ENCODE measurements at places on chromosomes 16 and 17.

DNA sequence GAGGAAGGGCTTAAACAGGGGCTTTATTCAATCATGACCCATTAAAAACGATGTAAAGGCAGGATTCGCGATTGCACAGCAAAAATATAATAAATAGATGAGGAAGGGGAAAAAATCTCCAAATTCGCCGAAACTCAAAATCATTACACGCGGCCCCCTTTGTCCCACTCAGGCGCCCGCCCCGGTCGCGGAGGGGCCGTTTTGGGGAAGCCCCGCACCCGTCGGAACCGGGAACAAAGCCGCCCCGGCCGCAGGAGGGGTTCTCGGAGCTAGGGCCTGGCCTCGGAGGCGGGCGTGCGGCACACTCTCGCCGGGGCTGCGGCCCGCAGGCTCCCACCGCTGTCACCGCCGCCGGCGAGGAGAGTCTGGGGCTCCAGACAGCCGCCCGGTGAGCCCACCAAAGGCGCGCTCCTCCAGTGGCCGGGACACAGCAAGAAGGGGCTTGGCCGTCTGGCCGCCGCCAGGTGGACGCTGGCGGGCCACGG lies 521 bp downstream of the C16orf87 start:
- peak; percentile 64 for DNase-seq

DNA sequence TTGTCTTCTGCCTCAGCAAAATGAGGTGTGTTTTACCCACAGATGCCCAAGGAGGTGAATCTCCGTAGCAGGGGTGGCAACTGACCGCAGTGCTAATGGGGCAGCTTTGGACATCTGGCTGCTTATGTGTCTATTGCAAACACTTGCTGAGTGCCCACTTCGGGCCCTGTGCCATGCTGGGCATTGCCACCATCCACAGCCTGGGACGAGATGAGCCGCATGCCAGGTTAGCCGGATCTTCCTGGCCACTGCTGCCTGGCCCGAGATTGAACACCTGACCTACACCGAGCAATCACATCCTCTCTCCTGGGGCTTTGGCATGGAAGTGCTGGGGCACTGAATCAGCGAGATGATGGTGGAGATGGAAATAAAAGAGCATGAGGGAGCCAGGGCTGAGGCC lies 238.7 kb downstream of the GSG1L start:
- DNase-seq = no peak

GRCh38 chr17:67312265-67312664 lies 54.1 kb downstream of the PSMD12 start:
- DNase-seq = no peak

DNA sequence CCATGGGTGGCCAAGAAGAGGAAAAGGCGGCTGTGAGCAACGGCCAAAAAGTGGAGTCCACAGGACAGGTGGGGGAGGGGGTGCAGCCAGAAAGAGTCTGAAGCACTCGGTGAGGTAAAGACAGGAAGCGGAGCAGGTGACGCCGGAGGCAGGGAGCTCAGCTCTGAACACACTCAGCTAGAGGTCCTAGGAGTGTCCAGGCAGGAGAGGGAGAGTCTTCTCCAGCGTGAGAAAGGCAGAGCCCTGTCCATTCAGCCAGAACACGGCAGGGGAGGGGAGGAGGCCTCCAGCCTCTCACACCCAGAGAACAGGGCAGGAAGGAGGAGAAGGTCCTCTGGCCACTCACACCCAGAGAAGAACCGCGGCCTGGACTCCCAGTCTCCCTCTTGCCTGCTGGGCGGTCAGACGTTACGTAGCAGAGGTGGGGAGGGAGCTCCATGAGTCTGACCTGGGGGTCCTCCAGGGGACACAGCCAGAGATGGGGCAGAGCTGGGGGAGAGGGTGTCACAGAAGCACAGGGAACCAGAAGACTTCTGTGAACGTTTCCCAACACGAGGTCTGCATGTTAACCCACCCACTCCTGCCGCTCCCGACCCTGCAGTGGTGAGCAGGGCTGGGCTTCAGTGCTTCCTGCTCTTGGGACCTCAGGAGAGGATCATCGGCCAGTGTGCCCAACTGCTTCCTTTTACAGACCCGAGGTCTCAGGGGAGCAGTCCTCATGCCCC lies 89.2 kb downstream of the ABR start:
- DNase-seq = no peak

DNA sequence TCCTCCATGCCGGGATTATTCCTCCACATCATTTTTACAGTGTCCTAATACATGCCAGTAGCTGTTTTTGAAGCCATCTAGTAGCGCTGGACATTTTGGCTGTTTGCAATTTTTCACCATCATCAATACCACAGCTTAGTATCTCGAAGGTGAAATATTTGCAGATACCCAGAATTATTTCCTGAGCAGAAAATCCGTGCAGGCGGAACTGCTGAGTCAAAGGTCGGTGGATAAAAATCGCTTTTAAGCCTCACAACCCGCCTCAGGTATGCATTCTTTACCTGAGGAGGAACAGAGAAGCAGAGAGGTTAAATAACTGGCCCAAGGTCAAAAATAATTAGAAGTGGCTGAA lies 584 bp upstream of the TNRC6A start:
- no peak for DNase-seq

GRCh38 chr17:12342609-12343435 lies 322.1 kb downstream of the MAP2K4 start:
- no peak for DNase-seq

GRCh38 chr17:74334393-74335039 lies 8.5 kb downstream of the KIF19 start:
- DNase-seq = no peak

GRCh38 chr16:74083541-74083940 lies 213.1 kb upstream of the PSMD7 start:
- DNase-seq = no peak

- DNase-seq = no peak
Observed at GRCh38 chr17:37086334-37086733, 137.6 kb downstream of the AATF start.

GRCh38 chr17:65593855-65594845 lies 32.7 kb upstream of the AXIN2 start:
- peak; percentile 20 for DNase-seq

- no peak for DNase-seq
Observed at GRCh38 chr16:5605404-5605803, 507.8 kb upstream of the EEF2KMT start.

DNA sequence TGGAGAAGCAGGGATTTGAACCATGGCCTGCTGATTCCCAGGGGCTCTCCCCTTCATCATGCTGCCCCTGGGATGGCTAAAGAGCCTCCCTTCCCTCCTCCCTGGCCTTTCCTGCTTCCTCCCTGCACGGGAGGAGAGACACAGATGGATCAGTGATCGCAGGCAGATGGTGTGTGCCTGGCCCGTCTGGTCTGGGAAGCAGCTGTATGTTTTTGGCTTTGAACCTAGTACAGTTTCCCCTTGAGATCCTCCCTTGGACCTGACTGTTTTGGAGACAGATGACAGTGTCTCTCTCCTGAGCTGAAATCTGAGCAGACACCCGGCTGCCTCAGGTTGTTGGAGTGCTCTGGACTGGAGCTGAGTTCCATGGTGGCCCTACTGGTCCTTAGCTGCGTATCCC lies 29.0 kb upstream of the ATP2C2 start:
- DNase-seq = peak; percentile 49

GRCh38 chr16:20944861-20945574 lies 44.4 kb downstream of the LYRM1 start:
- DNase-seq = no peak

- DNase-seq = no peak
Observed at GRCh38 chr16:81797443-81797842, 18.4 kb downstream of the PLCG2 start.

DNA sequence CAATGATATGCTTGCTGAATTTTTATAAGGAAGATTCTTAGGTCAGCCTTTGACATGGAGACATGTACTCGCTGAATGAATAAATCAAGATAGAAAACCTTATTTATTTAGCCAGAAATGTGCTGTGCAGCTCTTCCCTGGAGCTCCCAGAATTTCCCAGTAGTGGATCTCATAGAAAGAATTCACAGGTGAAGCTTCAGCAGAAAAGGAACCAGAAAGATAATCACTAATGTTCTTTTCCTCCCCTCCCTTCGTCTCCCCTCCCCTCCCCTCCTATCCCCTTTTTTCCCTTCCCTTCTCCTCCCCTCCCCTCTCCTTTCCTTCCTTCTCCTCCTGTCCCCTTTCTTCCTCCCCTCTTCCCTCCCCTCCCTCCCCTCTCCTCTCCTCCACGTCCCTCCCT lies 158.2 kb downstream of the MAP2K6 start:
- DNase-seq = no peak

GRCh38 chr17:80646328-80646727 lies 101.7 kb downstream of the RPTOR start:
- DNase-seq = no peak

GRCh38 chr16:60064026-60064425 lies 1329.9 kb upstream of the GOT2 start:
- DNase-seq = no peak

GRCh38 chr16:180681-181564 lies 664 bp downstream of the HBQ1 start:
- peak; percentile 59 for DNase-seq

GRCh38 chr17:82927311-82927660 lies 87.5 kb upstream of the ZNF750 start:
- DNase-seq = no peak

GRCh38 chr17:680529-680928 lies 34.1 kb downstream of the VPS53 start:
- DNase-seq = no peak

Data from muscle of arm (tissue), 14 donors.